ENCODE measurements at places on chromosomes 16 and 17.

GRCh38 chr16:89827383-89828198, 684 bp upstream of the SPIRE2 start:
- H3K27me3 ChIP-seq, result no peaks in the 10 kb centered on the region
- peak overlapping the region; percentile 48 for H3K4me3 ChIP-seq
- H3K27ac ChIP-seq, result peak overlapping the region; percentile 10
- peak; percentile 57 for DNase-seq

GRCh38 chr17:27613433-27613832, 17.6 kb upstream of the LGALS9 start:
- H3K27me3 ChIP-seq, result no peaks in the 10 kb centered on the region
- DNase-seq, result no peak
- no peak overlapping the region for H3K27ac ChIP-seq
- peaks cover 63% of the 10 kb centered on the region for H3K36me3 ChIP-seq
- peaks cover 3% of the 10 kb centered on the region for H3K4me1 ChIP-seq
- H3K4me3 ChIP-seq, result no peak overlapping the region

DNA sequence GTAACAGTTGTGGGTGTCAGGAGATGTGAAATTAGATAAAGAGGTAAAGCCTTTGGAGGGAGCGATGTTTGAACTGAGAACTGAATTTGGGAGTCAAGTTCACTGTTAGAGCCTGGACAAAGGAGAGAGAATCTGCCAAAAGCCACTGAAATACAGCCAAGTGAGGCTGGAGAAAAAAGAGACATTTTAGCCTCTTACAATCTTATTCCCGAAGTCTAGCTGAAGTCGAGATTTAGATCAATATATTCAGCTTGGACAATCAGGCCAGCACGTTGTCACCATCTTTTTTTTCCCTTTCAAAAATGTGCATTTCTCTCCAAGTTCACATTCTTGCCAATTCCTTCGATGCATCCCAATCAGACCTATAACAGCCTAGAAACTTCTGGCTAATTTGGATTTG, 312.2 kb downstream of the RBFOX1 start:
- no peak overlapping the region for H3K27ac ChIP-seq
- no peaks in the 10 kb centered on the region for H3K4me1 ChIP-seq
- DNase-seq, result no peak

- no peaks in the 10 kb centered on the region for H3K27me3 ChIP-seq
- no peak for DNase-seq
- no peak overlapping the region for H3K27ac ChIP-seq
- no peak overlapping the region for H3K4me3 ChIP-seq
Measured at GRCh38 chr17:66437476-66438026, 135.1 kb downstream of the PRKCA start.

- no peaks in the 10 kb centered on the region for H3K4me1 ChIP-seq
- DNase-seq, result no peak
- H3K27ac ChIP-seq, result no peak overlapping the region
- H3K4me3 ChIP-seq, result no peak overlapping the region
Measured at GRCh38 chr16:53771655-53772497, 67.9 kb downstream of the FTO start.

- H3K4me3 ChIP-seq, result no peak overlapping the region
- no peak for DNase-seq
- no peaks in the 10 kb centered on the region for H3K36me3 ChIP-seq
- peaks cover 36% of the 10 kb centered on the region for H3K4me1 ChIP-seq
- H3K27ac ChIP-seq, result no peak overlapping the region
Measured at GRCh38 chr17:77872714-77873499, 85.6 kb upstream of the TNRC6C start.

GRCh38 chr16:12558641-12559040, 245.0 kb downstream of the CPPED1 start:
- H3K27ac ChIP-seq, result no peak overlapping the region
- H3K4me3 ChIP-seq, result no peak overlapping the region
- H3K4me1 ChIP-seq, result no peaks in the 10 kb centered on the region
- H3K36me3 ChIP-seq, result no peaks in the 10 kb centered on the region
- no peak for DNase-seq

GRCh38 chr16:83269048-83269447, 538.7 kb upstream of the HSBP1 start:
- no peaks in the 10 kb centered on the region for H3K36me3 ChIP-seq
- H3K4me1 ChIP-seq, result no peaks in the 10 kb centered on the region
- no peak for DNase-seq
- no peak overlapping the region for H3K4me3 ChIP-seq
- no peak overlapping the region for H3K27ac ChIP-seq
- no peaks in the 10 kb centered on the region for H3K27me3 ChIP-seq

- H3K4me1 ChIP-seq, result no peaks in the 10 kb centered on the region
- H3K27ac ChIP-seq, result no peak overlapping the region
- peaks cover 83% of the 10 kb centered on the region for H3K36me3 ChIP-seq
- no peak overlapping the region for H3K4me3 ChIP-seq
Measured at GRCh38 chr16:516301-516700, 11.2 kb upstream of the CAPN15 start.

- DNase-seq, result no peak
- H3K4me3 ChIP-seq, result peak overlapping the region; percentile 72
- H3K36me3 ChIP-seq, result peaks cover 27% of the 10 kb centered on the region
- H3K27ac ChIP-seq, result peak overlapping the region; percentile 87
Measured at GRCh38 chr16:4767872-4768548, 1.0 kb upstream of the ZNF500 start.

DNA sequence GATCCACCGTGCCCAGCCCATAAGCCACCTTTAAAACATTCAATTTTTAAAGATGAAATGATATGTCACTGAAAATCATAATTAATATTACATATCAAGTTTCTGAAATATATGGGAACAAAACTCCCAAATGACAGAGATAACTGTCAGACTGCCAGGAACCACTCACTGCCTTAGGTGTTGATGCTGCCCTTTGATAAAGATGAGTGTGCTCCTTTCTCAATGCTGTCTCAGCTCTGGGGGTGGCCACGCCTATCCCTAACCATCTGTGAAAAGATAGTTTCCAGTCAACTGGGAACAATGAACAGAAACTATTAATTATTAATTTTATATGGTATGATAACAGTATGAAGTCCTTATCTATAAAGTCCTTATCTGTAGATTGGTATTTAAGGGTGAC, 177.7 kb downstream of the MYO1D start:
- H3K27ac ChIP-seq, result no peak overlapping the region
- no peak for DNase-seq
- no peaks in the 10 kb centered on the region for H3K27me3 ChIP-seq
- H3K4me3 ChIP-seq, result no peak overlapping the region
- H3K4me1 ChIP-seq, result no peaks in the 10 kb centered on the region

- H3K4me3 ChIP-seq, result no peak overlapping the region
- no peaks in the 10 kb centered on the region for H3K36me3 ChIP-seq
- no peaks in the 10 kb centered on the region for H3K27me3 ChIP-seq
- H3K27ac ChIP-seq, result no peak overlapping the region
Measured at GRCh38 chr16:49543631-49543946, 170.0 kb downstream of the C16orf78 start.

DNA sequence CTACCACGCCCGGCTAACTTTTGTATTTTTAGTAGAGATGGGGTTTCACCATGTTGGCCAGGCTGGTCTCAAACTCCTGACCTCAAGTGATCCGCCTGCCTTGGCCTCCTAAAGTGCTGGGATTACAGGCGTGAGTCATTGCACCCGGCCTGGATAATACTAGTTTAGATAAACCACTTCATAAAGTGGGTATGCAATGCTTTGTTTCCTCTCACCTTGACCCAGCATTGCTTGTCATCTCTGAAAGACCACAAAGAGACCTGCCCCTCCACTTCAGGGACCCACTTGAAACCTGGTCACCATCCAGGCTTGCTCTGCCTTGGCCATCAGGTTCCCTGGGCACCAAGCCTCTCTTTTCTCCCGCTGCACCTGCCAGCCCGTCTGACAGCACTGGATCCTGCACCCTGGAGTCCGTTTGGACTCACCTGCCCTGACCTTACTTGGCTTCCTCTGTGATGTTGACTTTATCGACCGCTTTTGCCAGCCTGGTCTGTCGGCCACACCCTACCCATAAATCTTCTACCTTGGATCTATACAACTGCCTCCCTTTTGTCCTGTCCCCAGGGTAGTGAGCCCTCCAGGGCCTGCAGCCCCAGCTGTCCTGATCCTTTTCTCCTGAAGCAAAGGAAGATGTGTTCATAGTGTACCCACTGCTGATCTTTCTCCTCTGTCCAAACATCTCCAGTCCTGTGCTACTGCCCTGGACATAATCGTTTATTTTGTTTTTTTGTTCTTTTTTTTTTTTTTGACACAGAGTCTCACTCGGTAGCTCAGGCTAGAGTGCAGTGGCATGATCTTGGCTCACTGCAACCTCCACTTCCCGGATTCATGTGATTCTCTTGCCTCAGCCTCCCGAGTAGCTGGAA, 12.7 kb upstream of the ZG16 start:
- H3K4me1 ChIP-seq, result no peaks in the 10 kb centered on the region
- H3K4me3 ChIP-seq, result no peak overlapping the region
- H3K36me3 ChIP-seq, result no peaks in the 10 kb centered on the region

DNA sequence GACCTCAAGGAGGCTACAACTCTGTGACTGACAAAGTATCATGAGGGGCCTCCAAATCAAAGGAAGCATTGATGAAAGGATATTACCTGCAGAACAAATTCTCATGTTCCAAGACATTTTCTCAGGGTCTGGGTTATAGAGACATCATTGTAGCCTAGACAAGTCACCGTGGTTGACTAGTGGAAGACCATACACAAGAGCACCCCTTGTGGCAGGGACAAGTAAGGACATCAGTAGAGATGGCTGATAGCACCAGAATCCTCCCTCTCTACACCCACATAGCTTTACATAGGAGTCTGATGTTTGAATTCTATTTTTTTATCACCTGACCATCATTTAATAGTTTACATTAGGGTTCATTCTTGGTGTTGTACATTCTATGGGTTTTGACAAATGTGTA, 32.5 kb upstream of the CDH8 start:
- no peak overlapping the region for H3K4me3 ChIP-seq
- DNase-seq, result no peak

GRCh38 chr17:2770129-2770528, 20.7 kb upstream of the CCDC92B start:
- H3K4me3 ChIP-seq, result no peak overlapping the region
- H3K4me1 ChIP-seq, result no peaks in the 10 kb centered on the region
- no peak for DNase-seq
- no peak overlapping the region for H3K27ac ChIP-seq
- H3K27me3 ChIP-seq, result no peaks in the 10 kb centered on the region

- no peaks in the 10 kb centered on the region for H3K27me3 ChIP-seq
- no peak overlapping the region for H3K27ac ChIP-seq
- no peak for DNase-seq
- H3K36me3 ChIP-seq, result no peaks in the 10 kb centered on the region
- no peak overlapping the region for H3K4me3 ChIP-seq
Measured at GRCh38 chr17:10772425-10773380, 31.2 kb downstream of the TMEM238L start.

DNA sequence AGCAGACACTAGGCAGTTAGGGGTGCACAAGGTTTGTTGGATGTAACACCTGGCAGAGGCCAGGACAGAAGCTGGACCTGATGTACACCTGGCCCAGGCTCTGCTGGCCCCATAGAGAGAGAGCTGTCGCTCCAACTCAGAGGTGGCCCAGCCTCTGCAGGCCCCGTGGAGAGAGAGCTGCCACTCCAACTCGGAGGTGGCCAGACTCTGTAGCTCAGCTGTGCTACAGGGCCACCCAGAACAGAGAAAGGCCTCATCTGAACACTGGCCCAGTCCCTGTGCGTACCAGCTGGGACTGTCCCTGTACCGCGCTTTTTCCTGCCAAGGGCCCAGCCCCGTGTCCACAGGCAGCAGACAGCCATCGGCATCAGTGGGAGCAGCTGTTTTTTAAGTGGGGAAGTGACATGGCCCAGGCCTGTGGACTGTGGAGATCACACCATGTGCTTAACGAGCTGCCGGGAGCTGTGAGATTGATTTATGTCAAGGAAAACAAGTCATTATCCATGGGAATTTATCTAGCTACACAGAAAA, 176.4 kb upstream of the CHMP6 start:
- no peak overlapping the region for H3K27ac ChIP-seq
- H3K4me3 ChIP-seq, result no peak overlapping the region
- H3K36me3 ChIP-seq, result peaks cover 10% of the 10 kb centered on the region
- H3K4me1 ChIP-seq, result peaks cover 30% of the 10 kb centered on the region
- DNase-seq, result no peak

DNA sequence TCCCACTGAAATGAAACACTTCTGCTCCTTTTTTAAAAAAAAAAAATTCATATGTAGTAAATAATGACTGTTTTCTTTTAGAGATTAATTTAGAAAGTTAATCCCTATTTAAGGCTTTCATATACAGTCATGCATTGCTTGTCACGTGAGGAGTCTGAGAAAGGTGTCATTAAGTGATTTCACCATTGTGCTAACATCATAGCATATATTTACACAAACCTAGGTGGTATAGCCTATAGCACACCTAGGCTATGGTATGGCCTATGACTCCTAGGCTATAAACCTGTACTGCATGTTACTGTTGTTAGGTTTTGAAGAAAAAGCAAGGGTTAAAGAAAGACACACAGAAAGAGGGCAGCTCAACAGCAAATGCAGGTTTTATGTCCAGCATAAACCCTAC, 13.7 kb downstream of the PPY start:
- H3K4me3 ChIP-seq, result no peak overlapping the region
- H3K36me3 ChIP-seq, result no peaks in the 10 kb centered on the region
- peaks cover 31% of the 10 kb centered on the region for H3K27me3 ChIP-seq
- peaks cover 11% of the 10 kb centered on the region for H3K4me1 ChIP-seq
- H3K27ac ChIP-seq, result no peak overlapping the region
- no peak for DNase-seq

GRCh38 chr17:78089576-78090281, 38.8 kb downstream of the TMC6 start:
- no peaks in the 10 kb centered on the region for H3K4me1 ChIP-seq
- no peak overlapping the region for H3K27ac ChIP-seq
- H3K4me3 ChIP-seq, result no peak overlapping the region
- H3K36me3 ChIP-seq, result peaks cover 61% of the 10 kb centered on the region
- DNase-seq, result no peak

DNA sequence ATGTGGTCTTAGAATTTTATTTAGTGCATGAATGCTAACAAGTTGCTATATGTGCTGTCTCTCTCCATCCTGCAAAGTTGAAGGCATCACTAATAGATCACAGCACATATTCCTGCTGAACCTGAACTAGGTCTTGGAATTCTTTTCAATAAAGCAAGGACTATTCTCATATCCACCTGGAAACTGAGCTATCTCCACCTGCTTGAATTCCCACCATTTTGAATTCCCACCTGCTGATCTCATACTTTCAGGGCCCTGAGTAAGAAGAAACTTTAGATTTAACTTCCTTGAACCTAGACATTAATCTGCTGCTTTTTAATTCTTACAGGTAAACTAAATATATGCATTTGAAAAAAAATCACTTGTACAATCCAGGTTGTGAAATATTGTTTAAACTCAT, 445.3 kb upstream of the CCL2 start:
- DNase-seq, result no peak
- H3K4me1 ChIP-seq, result peaks cover 10% of the 10 kb centered on the region
- H3K27ac ChIP-seq, result no peak overlapping the region
- no peaks in the 10 kb centered on the region for H3K27me3 ChIP-seq

GRCh38 chr17:7437950-7438614, 1.2 kb upstream of the FGF11 start:
- peaks cover 36% of the 10 kb centered on the region for H3K27me3 ChIP-seq
- H3K27ac ChIP-seq, result peak overlapping the region; percentile 84
- H3K4me1 ChIP-seq, result peaks cover 65% of the 10 kb centered on the region
- no peak for DNase-seq
- H3K36me3 ChIP-seq, result peaks cover 7% of the 10 kb centered on the region

- no peaks in the 10 kb centered on the region for H3K27me3 ChIP-seq
- no peak overlapping the region for H3K4me3 ChIP-seq
- peaks cover 5% of the 10 kb centered on the region for H3K4me1 ChIP-seq
- H3K27ac ChIP-seq, result no peak overlapping the region
Measured at GRCh38 chr16:27324851-27325301, 11.1 kb downstream of the IL4R start.

Measured in spinal cord (tissue), 10 donors.